Inflammatory macrophage treated with lipopolysaccharide for 1 hour (primary cell): ENCODE measurements at places on chromosomes 7 and 10.

GRCh38 chr7:22173685-22174573 is 183.0 kb downstream of the RAPGEF5 start:
- DNase-seq, result peak; percentile 40

- no peak for DNase-seq
Observed at GRCh38 chr7:151497306-151497871, 22.3 kb downstream of the RHEB start.

- DNase-seq, result no peak
Observed at GRCh38 chr7:47227762-47228177, 354.1 kb downstream of the TNS3 start.

GRCh38 chr7:1850111-1850975 is 180.3 kb downstream of the ELFN1 start:
- no peak for DNase-seq

DNA sequence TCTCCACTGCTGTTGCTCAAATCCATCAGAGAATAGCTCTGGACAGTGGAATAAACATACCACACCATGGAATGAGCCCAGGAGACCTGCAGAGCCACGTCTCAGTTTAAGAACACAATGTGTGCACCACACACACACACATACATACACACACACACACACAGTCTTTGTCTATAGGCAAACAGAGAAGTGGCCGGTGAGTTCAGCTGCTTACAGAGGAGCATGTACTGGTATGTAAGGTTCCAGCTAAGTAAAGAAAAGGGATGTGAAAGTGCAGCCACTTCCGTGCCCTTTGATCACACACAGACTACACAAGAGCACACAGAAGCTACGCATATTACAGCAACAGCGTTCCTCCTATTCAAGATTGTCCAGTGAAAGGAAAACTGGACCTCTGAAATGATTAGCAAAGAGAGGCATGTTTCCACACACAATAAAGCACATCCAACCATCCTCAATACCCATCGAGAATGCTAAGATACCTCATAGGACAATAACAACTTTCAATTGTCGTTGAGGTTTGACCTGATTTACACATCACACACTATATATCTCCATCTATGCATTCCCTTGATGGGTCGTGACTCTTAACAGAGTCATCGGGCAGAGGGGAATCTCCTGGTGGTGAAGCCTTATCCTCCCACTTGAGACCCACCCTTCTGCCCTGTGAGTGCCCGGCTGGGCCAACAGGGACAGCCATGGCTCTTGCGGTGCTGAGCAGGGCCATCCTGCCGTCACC is 23.6 kb downstream of the SLC35B4 start:
- DNase-seq, result peak; percentile 68

DNA sequence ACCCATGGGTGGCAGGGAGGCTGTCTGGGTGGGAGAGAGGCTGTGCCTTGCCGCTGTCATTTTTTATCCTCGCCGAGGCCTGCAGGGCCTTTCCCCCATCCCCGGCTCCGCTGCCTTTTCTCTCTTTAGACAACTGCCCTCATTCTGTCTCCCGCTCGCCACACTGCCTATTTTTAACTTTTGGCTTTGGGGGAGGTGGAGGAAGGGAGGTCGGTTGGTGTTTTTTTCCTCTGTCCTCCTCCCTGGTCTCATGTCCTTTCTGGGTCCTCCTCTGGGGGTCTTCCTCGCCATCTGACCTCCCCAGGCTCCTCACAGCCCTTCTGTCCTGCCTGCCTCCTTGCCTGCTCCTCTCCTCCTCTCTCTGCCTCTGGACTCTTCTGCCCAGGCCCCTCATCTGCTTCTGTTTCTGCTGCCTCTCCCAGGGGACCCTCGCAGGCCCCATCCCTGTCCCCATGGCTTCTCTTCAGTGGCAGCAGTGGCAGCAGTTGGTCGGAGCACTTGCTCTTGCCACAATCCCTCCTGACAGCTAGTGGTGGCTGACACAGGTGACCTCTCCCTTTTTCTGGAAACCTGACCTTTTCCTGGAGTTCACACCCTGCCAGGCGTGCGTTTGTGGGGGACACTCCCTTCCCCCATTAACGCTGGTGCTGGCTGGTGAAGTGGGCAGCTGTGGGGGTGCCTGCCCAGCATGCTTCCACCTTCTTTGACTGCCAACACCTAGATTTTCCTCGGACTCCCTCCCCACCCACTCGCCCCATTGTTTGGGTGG is 19.5 kb upstream of the PCBD1 start:
- no peak for DNase-seq

- no peak for DNase-seq
Observed at GRCh38 chr7:30989824-30990672, 26.3 kb downstream of the GHRHR start.

DNA sequence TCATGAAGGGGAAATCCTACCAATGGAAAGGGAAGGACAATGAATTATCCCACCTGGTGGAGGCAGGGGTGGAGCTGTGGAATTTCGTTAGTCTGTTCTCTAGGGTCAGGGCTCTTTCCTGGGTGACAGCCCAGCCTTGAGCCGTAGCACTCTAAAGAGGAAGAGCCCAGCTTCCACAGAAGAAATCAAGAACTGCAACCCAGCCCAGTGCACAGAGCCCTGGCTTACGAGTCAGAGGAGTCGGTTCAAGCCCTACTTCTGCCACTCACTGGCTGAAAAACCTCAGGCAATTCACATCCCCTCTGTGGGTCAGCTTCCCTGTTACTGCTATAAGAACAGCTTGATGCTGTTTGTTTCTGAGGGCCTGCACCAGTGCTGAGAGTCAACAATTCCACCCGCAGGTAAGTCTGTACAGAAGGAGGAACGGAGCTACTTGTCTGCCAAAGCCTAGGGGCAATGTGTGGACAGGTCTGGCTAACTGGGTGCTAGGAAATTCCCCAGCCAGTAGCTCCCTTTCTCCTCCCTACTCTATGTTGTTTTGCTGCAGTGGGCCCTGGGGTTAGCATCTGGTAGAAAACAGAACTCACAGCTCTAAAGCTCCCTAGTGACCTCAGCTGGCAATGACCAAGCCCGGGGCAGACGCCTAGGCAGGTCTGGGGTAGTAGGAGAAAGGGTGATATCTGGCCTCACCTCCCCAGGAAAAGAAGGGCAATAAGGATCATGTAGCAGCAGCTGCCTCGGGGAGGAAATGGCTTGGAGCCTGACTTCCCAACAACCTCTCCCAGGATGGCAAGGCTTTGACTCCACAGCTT is 3.3 kb downstream of the AVPI1 start:
- DNase-seq, result peak; percentile 76

- DNase-seq, result peak; percentile 14
Observed at GRCh38 chr7:106064771-106065574, 47.1 kb downstream of the SYPL1 start.

GRCh38 chr10:72567889-72568640 is 57.8 kb downstream of the MICU1 start:
- no peak for DNase-seq

- DNase-seq, result peak; percentile 33
Observed at GRCh38 chr10:77082601-77083252, 554.9 kb downstream of the KCNMA1 start.

- DNase-seq, result no peak
Observed at GRCh38 chr7:22872096-22872807, 49.6 kb upstream of the TOMM7 start.

DNA sequence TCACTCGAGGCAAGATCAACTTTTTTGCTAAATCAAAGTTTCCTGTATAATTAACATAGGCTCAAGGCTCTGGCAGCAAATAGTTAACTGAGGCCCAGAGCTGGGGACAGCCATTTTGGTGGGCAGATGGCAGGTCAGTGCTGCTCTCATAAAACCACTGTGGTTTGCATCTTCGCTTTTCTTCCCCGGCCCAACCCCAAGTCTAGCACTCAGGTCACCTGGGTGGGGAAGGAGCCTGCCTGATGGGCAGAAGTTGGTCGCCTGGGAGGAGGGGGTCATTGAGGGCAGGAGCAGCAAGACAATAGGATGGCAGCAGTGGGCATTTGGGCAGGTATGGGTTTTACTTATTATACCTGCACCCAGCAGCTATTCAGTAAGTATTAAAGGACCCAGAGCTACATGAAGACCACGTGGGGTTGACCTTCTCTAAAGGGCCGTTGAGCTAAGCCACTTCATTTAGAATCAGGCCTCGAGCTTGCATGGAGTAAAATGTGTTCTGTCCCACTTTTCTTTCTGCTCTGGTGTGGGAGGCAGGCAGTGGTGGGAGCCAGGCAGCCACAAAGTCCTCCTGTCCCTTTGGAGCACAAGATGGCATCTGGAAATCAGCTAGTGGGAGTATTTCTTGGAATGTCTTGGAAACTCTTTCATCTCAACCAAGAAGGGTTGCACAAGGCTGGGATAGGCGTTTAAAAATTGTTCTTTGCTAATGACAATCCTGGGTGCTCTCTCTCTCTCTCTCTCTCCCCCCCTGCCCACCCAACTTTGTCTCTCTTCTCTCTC is 133.4 kb downstream of the SPAG6 start:
- no peak for DNase-seq

- no peak for DNase-seq
Observed at GRCh38 chr7:100476903-100477870, 1.8 kb downstream of the TSC22D4 start.

- DNase-seq, result no peak
Observed at GRCh38 chr7:44292876-44293560, 32.4 kb downstream of the CAMK2B start.

DNA sequence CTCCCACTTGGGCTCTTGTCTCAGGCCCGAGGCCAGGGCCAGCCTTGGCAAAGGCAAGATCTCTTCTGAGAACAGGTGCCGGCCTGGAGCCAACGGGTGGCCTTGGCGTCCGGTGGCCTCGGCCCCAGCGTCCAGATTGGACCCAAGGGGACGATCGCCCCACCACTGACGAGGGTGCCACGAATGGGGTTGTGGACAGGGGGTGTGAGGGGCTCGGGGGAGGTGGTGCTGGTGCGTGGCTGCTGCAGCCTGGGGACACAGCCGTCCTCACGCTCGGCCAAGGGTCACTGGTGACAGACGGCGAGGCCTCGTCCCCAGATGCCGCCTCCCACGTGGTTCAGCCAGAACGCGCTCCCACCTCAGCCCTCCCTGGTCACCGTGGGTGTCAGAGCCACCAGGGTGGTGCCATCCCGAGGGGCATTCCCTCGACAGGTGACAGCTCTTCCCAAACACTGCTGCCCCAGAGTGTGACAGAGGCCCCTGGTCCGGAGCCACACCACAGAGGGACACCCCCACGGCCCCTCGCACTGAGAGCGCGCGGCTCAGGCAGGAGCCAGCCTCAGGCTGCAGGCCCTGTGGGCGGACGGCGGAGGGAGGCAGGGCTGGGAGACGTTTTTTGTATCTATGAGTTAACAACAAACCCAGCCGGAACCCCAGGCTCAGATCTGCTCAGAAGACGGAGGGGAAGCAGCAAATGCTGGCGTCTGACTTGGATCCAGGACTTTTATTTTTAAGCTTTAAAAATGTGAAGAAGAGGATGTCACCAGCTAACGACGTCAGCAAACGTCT is 18.5 kb upstream of the CFAP46 start:
- no peak for DNase-seq

DNA sequence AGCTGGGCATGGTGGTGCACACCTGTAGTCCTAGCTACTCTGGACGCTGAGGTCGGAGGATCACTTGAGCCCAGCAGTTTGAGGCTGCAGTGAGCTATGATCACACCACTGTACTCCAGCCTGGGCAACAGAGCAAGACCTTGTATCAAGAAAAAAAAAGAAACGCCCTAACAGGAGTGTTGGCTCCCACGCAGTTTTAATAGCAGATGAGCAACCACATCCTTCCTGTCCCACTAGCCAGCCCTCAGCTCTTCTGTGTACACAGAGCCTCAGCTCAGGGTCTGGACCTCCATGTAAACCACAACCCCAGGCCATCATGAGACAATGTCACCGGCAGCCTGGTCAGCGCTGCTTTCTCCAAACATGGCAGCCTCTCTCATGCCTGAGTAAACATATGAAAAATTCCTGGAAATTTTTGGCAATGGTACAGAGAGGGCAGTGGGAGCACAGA is 108.2 kb downstream of the PIP4K2A start:
- DNase-seq, result peak; percentile 73

DNA sequence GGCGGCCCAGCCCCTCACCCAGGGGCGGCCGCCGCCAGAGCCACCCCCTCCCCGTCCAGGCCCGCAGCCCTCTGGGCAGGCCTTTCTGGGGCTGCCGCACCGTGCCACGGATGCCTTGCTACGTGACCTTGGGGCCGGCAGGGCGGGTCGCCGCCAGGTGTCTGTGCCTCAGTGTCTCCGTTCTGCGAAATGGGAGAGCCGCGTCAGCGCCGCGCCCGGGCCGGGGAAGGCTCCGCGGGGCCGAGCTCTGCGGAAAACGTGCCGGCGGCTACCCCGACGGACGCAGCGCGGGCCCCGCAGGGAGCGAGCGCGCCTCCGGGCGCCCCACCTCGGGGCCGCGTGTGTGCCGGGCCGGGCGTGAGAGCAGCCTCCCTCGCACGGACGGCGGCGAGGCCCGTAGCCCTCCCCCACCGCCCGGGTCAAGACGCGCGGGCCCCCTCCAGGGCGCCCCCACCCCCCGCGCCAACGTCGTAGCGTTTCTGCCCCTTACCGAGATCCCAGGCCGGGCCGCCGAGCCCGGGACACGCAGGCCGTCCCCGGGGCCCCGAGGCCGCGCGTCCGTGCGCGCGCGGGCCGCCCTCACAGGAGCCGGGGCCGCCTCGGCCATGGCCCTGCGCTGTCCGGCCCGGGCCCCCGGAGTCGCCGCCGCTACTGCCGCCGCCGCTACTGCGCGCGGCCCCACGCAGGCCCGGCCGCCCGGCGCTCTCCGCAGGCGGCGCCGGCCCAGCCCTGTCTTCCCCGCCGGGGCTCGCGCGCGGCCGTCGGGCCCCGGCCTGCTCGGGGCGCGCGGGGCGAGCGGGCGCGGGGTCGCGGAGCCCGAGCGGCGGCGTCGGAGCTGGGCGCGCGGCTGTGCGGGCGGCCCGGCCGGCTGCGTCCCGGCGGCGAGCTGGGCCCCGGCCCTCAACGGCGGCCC is 1.1 kb downstream of the ZNF777 start:
- peak; percentile 9 for DNase-seq

DNA sequence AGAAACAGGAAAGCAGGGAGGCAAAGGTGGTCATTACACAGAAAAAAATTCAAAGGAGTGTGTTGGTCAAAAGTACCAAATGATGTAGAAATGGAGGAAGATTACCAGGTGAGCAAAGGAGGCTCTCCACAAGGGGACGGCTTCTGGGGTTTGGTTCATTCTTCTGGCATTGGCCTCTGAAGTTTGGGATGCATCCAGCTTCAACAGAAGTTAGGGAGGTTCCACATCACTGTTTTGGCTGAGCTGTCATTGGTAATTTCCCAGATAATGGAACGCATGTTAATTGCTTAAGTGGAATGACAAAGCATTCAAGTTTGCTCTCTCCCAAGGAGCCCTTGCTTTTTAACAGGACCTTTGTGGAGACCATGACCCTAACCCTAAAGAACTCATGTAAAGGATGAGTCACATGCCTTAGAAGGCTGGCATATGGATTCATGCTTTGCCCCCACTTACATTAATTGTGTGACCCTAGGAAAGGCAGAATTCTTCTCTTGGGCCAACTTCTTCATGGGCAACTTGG is 398.6 kb downstream of the GPAM start:
- no peak for DNase-seq

DNA sequence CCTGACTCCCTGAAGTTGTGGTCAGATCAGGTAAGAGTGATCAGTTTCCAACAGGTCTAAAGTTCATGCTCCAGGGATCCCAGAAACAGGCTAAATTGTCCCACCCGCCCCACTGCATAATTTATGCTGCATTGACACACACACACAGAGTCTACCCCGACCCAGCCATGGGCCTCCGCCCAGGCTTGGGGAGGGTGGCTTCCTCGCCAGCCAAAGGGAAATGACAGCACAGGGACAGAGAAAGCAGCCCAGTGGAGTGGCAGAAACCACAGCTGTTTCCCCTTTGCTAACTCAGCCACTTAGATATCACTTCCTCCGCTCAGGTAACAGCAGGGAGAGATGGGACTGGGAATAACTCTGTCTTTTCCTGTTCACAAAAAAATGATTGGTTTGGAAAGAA is 9.4 kb downstream of the SH3PXD2A start:
- peak; percentile 36 for DNase-seq

GRCh38 chr10:12333380-12334185 is 15.8 kb upstream of the CAMK1D start:
- DNase-seq, result peak; percentile 94
